ENCODE measurements at places on chromosomes 4 and X. TPM values are rescaled to one million over a fixed set of nuclear protein-coding genes. Genes with fewer than 3 reads are reported as not detected.

The KCND1 gene
- total RNA-seq: 0.11 TPM

The SLC38A5 gene
- total RNA-seq: 65.6 TPM

The TEX13C gene
- total RNA-seq: not detected

The ITM2A gene
- 0.33 TPM for total RNA-seq

The AKAP14 gene
- total RNA-seq: not detected

The RPA4 gene
- total RNA-seq: 0.65 TPM

The EPGN gene
- 281 TPM for total RNA-seq
